ENCODE measurements at places on chromosomes 1 and 21.

DNA sequence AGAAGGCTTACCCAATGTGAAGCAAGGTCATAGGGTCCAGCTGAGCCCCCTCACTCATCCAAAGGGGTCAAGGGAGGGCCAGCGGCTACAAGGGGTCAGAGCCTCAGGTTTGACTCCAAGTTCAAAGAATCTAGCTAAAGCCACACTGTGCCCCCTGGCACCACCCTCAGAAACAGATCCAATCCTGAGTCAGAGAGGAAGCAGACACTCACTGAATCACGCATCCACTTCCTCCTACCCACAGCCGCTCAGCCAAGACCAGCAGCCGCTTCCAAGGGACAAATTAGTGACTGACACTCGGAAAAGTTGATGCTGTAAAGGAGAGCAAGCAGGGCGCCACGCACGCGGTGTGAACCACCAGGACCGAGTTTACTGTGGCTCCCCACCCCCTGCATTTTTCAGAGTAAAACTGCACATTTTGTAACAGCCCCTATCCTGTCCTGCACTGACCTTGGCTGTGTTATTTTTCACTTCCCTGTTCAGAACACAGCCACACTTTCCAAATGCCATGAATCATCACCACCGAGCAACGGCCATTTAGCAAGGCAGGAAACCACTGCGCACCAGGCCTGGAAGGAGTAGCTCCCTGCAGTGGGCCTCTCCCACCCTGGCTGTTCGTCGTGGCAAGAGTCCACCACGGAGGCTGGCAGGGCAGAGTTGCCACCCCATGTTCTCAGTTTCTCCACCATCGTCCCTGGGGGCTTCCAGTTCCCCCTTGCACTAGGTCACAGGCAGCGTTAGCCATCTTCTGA is 147.8 kb downstream of the TOMM20 start:
- peak; percentile 83 for DNase-seq

DNA sequence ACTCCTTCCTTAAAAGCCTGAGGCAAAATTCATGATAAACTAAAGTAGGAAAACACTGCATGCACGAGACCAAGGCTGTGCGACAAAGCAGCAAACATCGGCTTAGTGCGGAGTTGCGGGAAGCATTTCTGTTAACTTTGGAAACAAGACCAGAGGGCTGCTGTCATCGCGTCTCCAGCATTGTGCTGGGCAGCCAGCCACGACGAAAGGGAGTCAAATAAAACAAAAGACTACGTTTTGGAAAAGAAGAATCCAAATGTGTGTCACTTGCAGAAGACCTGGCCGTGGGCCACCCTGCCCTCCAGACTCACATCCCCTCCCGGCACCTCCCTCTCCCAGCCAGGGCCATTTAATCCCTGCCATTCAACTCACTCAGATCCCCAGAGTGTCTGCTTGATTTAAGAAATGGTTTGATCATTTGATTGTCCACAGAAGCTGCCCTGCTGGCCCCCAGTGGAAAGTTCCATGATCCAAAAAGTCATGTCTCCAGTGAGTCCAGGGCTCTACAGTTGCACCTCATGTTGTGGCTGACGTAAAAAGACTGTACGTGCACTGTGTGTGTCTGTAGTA is 2.4 kb upstream of the KRTAP10-11 start:
- DNase-seq: no peak

DNA sequence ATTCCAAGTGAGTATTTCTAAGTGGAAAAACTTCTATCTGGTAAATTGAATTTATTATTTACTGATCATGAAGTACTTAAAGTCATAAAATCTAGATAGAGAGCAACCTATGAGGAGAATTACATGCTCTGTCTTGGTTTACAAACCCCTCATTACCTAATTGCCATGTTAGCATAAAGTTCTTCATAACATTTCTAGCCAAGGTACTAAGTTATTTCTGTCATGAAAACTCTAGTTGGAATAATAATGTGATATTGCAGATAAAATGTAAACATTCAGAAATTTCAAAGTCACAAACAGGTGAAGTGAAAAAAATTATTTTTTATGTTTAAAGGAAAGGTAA is 228.6 kb downstream of the TTLL7 start:
- DNase-seq: no peak

GRCh38 chr1:26075421-26076144 is 8.2 kb upstream of the TRIM63 start:
- no peak for DNase-seq

GRCh38 chr1:115275216-115275615 is 62.8 kb downstream of the NGF start:
- no peak for DNase-seq

GRCh38 chr1:101190441-101190840 is 46.4 kb upstream of the S1PR1 start:
- DNase-seq: no peak

GRCh38 chr1:15056515-15057285 is 96.8 kb upstream of the TMEM51 start:
- no peak for DNase-seq

- no peak for DNase-seq
Measured at GRCh38 chr1:4002741-4003140, 102.7 kb upstream of the C1orf174 start.

DNA sequence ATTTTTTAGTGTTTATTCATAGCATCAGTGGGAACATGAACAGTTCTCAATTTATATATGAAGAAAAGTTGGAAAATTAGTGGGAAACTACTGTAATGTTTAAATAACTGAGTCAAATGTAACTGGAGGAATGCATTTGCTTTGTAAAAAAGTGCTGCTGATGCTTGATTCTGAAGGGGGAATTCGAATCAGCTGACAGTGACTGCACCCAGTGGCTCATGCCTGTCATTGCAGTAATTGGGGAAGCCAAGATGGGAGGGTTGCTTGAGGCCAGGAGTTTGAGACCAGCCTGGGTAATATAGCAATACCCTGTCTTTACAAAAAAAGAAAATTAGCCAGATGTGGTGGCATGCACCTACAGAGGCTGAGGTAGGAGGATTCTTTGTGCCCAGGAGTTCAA is 398.4 kb downstream of the ZP4 start:
- no peak for DNase-seq

GRCh38 chr1:44733365-44733764 is 2.4 kb upstream of the RNU5D-1 start:
- DNase-seq: no peak

- no peak for DNase-seq
Measured at GRCh38 chr1:226355669-226356551, 46.9 kb upstream of the LIN9 start.

- DNase-seq: peak; percentile 25
Measured at GRCh38 chr1:160206036-160206389, 829 bp downstream of the PEA15 start.

DNA sequence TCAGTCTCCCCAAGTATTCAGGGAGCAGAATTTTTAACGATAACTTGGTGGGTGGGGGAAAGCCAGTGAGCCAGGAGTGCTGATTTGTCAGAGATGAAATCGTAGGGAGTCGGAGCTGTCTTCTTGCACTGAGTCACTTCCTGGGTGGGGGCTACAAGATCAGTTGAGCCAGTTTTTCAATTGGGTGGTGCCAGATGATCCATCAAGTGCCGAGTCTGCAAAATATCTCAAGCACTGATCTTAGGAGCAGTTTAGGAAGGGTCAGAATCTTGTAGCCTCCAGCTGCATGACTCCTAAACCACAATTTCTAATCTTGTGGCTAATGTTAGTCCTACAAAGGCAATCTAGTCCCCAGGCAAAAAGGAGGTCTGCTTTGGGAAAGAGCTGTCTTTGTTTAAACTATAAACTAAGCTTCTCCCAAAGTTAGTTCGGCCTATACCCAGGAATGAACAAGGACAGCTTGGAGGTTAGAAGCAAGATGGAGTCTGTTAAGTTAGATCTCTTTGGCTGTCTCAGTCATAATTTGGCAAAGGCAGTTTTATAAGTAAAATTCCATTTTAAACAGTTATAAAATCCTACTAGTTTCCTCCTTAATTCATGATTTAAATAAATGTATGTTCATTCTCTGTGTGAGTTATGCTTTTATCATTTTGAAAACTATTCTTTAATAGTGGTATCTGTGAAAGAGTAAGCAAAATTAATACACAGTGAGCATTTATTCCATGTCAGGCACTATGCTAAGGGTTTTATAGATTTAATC is 51.7 kb downstream of the SLC16A1 start:
- peak; percentile 39 for DNase-seq

- no peak for DNase-seq
Measured at GRCh38 chr1:202648605-202649226, 61.5 kb downstream of the SYT2 start.

DNA sequence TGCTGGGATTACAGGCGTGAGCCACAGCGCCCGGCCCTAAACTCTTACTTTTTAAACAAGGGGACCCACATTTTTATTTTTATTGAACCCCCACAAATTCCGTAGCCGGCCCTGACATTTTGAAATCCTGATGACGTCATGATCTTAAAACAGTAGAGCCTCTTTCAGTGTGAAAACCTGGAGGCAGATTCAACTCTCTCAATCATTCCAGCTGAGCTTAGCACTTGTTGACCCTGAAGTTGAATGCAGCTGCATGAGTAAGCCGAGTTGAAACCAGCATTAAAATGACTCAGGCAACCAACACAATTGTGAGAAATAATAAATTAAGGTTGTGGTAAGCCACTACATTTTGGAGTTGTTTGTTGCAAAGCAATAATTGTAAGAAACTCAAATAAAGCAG is 93.9 kb upstream of the ADGRL4 start:
- DNase-seq: no peak

GRCh38 chr1:215416497-215416896 is 150.6 kb upstream of the KCTD3 start:
- DNase-seq: no peak

DNA sequence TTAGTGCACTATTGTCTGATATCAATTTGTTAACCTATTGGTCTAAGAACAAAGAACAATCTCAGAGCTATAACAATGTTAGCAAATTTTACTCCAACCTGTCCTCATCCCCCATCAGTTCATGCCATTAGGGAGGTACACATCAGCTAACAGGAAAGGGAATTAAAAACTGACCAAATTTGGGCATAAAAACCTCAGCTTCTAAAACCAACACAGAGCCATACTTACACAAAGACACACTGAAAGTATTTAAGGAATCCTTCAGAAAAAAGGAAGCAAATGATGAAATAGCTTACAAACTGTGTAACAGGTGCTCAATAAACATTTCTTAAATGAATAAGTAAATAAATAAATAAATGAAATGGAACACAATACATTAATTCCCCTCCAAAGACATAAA is 89.2 kb downstream of the TTLL7 start:
- DNase-seq: no peak
